Cerebellar nuclear complex (tissue), 1 donor: ENCODE measurements at places on chromosomes 7 and 10.

- DNase-seq = no peak
These were observed 2.0 kb upstream of the CLEC2L start for GRCh38 chr7:139521439-139521838.

GRCh38 chr10:110457851-110458250 lies 39.9 kb upstream of the DUSP5 start:
- DNase-seq = no peak

DNA sequence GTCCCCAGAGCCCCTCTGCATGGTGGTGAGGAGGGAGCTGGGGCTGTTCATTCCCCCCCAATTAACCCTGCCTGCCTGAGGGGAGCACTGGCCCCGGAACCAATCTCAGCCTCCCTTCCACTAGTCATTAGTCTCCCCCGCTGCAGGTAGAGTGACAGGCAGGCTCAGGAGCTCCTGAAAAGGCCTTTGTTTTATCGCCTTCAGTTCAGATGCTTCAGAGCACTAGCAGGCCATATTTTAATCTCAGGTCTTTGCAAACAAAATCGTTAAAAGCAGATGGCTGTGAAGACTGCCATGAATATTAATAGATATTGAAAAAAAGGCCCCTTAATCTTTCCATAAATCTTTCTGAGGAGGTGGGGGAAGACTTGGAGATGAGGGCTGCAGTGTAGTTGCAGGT lies 250.7 kb downstream of the RPS24 start:
- no peak for DNase-seq

- DNase-seq = no peak
These were observed 1.9 kb downstream of the MAGI2 start for GRCh38 chr7:79451580-79451979.

DNA sequence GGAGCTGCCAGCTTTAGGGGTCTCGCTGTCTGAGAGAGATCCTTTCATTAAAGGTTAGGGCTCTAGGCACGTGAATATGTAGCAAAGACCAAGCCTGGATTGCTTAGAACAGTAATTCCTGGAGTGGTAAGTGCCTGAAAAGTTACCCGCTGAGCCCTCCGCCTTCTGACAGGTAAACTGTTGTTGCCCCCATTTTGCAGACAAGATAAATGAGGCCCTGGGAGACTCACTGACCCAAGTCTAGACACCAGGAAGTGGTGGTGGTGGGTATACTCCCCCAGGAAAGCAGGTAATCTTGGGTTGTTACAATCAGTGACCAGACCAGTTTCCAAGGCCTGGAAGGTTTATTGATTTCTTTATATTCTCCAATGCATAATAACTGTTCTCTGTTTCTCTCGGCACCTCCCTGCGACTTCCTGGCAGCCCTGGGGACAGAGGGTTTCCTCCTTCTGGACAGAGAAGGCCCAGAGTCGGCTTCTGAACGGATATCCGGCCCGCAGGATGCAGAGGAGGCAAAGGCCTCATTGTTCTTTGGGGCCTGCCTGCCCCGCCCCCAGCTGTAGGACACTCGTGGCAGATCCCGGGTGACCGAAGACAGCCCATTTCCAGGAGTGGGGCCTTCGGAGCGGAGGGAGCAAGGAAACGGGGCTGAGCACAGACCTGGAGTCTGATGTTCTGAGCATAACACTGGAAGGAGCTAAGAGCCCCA lies 1.3 kb upstream of the GRK5 start:
- DNase-seq = no peak

GRCh38 chr10:88971221-88972061 lies 18.9 kb upstream of the ACTA2 start:
- DNase-seq = no peak

- no peak for DNase-seq
These were observed 71.6 kb upstream of the LAMB4 start for GRCh38 chr7:108201766-108202165.

- no peak for DNase-seq
These were observed 68.6 kb downstream of the UNCX start for GRCh38 chr7:1301054-1301881.

DNA sequence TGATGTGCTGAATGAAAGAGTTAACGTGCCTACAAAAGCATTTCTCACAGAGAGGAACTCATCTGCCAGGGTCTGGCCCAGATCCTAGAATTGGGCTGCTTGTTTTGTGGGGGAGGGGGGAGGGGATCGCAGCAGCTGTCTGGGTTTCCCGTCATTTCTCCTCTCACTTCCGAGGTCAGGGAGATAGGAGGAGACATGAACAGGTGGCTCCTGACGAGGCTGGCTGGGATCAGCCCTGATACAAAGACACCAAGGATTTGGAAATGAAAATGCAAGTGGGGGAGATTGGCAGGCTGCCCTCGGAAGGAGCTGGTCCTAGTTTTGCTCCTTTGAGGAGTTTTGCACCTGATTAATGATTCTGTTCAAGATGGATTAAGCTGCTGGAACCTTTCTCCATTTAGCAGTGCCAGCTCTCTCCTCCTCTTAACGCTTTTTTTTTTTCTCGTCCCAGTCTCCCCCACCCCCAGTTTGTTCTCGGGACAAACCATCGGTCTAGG lies 86.8 kb upstream of the KMT2C start:
- no peak for DNase-seq

DNA sequence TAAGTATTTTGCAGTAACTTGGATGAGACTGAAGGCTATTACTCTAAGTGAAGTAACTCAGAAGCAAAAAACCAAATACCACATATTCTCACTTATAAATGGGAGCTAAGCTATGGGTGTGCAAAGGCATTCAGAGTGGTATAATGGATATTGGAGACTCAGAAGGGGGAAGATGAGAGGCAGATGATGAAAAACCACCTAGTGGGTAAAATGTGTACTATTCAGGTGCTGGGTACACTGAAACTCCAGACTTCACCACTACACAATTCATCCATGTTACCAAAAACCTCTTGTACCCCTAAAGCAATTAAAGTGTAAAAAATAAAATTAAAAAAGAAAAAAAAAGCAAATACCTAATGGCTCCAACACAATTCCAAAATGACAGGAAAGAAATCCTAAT lies 351.7 kb downstream of the NXPH1 start:
- no peak for DNase-seq
